ENCODE measurements at places on chromosomes 7 and 10. TPM values are rescaled to one million over a fixed set of nuclear protein-coding genes. Genes with fewer than 3 reads are reported as not detected.

The ATP6V0A4 gene
- total RNA-seq = 0.25 TPM

The PCBD1 gene
- total RNA-seq = 60.3 TPM

The TMEM270 gene
- total RNA-seq = not detected

The FXYD4 gene
- total RNA-seq = not detected

The CCDC136 gene
- 2.4 TPM for total RNA-seq

GRCh38 chr10:97718178-97718577 is 4.6 kb downstream of the MARVELD1 start:
- DNase-seq = no peak

GRCh38 chr7:143222782-143223181 is 945 bp downstream of the TAS2R40 start:
- no peak for DNase-seq

GRCh38 chr10:102102421-102102820 is 17.7 kb downstream of the LDB1 start:
- no peak for DNase-seq

- DNase-seq = peak; percentile 75
Measured at GRCh38 chr10:71998840-71999194, 34.6 kb downstream of the CHST3 start.

- DNase-seq = peak; percentile 61
Measured at GRCh38 chr10:72260976-72261783, 12.5 kb upstream of the DDIT4 start.

- DNase-seq = no peak
Measured at GRCh38 chr7:147415991-147416390, 1174.6 kb upstream of the C7orf33 start.

- no peak for DNase-seq
Measured at GRCh38 chr10:33091201-33091600, 133.2 kb upstream of the ITGB1 start.

DNA sequence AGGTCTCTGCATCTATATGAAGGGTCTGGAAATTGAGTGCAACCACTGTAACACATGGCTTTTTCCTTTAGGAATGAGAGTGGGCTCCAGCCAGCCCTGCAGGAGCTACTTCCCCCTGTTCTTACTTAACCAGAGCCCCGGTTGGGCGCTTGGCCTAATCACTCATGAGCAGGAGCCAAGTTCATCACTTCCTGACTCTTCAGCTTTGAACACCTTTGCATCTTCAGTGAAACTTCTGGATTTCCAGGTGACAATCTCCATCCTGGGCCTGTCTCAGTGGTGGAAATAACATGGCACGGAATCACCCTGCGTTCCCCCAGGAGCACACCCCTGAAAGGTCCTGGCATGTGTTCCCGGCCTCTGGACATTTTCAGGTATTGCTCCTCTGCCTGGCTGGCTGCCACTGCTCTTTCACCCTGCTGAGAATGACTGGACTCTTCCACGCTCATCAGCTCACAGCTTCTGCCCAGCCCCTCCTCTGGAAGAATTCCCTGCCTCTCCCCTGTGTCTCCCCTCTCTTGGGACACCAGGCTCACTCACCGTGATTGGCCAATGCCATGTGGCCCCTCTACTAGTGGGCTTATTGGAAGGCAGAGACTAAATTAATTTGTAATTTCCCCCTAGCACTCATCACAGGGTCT is 229.1 kb upstream of the GRB10 start:
- no peak for DNase-seq

DNA sequence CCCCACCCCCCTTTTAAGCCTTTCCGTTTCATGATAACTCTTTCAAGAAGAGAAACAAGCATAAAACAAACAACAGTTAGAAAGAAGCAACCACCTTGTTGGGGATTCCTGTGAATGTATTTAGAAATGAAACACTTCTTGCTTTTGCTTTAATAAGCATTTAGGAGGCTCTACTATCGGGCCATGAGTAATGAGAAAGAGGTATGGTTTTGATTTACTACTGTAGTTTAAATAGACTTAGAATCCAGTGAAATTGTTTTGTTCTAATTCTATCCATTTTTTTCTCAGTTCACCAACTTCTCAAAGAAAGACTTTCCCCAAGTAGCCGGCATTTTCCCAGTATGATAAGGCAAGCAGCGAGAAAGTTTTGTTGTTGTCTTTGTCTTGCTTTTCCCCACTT is 168.7 kb upstream of the HABP2 start:
- DNase-seq = no peak

- DNase-seq = no peak
Measured at GRCh38 chr7:93265220-93265619, 33.1 kb downstream of the VPS50 start.

All from foreskin keratinocyte (primary cell).